Choroid plexus epithelial cell (primary cell): ENCODE measurements at places on chromosomes 3 and 15.

DNA sequence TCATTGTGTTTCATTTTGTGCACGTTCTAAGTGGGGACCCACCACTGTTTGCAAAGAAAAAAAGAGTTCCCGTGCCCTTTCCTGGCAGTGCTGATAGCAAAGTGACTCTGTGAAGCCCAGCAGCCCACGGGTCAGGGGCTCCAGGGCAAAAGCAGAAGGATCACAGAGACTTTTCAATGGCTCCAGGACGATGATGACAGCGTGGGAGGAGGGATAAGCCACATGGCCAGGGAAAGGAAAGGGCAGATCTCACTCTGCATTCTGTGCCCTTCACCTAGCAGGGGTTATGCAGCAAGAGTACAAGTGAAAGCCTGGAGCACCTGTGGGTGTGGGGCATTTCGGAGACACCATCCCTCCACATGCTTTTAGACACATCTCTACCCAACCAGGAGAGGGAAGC is 35.4 kb downstream of the SEMA5B start:
- no peak for DNase-seq

DNA sequence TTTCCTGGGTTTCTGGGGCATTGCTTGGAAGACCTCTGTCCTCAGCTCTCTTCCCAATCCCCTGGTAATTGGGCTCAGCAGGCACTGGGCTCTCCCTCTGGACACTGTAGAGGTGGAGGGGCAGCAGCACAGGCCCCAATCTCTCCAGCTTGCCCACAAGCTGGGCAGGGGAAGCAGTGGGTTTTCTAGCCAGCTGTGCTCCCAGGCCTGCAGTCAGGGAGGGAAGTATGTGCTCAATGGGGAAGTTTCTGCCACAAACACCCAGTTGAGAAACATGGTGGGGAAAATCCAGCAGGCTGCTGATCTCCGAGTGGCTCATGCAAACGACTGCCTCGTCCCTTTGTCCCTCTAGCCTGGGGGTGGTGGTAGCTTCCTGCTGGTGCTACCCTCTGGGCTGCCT is 12.8 kb upstream of the RFT1 start:
- DNase-seq, result no peak

DNA sequence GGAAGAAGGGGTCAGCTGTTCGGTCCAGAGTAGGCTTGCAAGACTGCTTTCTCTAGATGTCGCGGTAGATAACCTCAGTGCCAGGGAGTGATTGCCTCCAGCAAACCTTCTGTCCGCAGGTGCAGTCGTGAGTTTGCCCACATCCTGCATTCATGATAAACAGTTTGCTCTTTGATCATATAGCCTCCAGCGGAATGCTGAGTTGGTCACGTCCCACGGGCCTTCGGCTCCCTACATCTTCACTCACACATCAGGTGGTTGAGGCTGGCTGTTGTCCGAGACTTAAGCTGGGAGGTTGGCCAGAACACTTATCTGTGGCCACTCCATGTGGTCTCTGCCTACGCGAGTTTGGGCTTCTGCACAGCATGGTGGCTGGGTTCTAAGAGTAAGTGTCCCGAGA is 62.1 kb upstream of the NR2C2 start:
- no peak for DNase-seq

DNA sequence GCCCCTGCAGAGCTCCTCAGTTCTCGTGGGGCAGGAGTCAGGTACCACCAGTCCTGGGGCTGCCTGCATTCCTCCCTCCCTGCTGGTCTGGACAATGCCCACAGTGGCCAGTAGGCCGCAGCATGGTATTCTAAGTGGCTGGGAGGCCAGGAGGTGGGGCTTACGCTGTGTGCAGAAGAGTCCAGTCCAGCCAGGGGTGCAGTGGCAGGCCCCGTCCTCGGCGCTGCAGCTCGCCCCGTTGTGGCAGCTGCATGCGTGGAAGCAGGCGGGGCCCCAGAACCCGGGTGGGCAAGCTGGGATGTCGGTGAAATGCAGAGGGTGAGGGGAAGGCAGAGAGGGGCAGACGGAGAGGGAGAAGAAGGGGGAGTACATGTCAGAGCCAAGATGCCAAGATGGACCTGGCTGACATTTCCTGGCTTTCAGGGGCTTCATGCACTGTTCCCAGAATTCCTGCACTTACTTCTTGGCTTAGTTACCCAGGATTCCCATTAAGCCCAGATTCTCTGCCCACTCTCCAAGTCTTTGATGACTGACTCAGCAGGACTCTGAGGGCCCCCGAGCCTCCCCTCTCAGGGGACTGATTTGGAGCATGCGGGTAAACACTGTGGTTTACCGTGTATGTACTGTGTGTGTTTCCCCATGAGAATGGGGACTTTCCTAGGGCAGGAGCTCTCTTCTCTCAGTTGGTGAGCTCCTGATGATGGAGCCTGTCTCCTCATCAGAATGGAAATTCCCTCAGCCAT is 47.5 kb downstream of the RAB11A start:
- DNase-seq, result peak; percentile 82

GRCh38 chr3:38354588-38355330 is 8.2 kb downstream of the XYLB start:
- peak; percentile 87 for DNase-seq

GRCh38 chr3:188439080-188439479 is 285.1 kb downstream of the LPP start:
- DNase-seq, result no peak

DNA sequence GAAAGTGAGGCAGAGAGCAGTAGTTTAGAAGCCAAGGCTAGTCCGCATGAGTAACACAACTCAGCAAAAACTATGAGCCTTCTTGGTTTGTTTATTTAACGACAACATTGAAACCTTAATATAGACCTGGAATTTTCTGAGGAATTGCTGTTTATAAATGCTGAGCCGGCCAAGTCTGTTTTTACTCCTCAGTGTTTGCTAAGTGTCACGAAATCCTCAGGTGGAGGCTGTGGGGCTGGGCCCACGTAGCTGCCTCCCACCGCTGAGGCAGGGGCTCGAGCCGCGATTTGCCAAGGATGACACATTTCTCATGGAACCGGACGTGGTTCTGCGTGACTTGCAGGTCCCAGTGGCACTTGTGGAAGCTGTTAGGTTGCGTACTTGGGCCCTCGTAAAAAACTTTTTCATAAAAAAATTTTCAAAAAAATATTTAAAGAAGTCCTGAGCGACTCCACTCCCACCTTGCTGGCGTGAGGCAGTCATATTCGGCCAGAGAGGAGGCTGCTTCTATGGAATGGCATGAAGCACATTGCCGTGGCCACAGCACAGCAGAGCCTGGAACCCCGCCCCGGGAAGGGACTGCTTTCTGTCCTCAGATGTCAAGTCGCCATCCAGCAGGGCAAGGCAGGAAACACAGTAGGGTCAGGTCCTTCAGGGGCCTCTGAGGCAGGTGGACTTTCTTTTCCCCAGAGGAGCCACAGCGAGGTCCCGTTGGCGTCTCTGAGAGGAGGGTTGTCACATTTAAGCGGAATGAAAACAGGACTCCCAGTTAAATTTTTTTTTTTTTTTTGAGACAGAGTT is 64.8 kb upstream of the PCSK6 start:
- DNase-seq, result peak; percentile 15

- no peak for DNase-seq
Observed at GRCh38 chr3:109888026-109888425, 550.7 kb upstream of the DPPA4 start.

DNA sequence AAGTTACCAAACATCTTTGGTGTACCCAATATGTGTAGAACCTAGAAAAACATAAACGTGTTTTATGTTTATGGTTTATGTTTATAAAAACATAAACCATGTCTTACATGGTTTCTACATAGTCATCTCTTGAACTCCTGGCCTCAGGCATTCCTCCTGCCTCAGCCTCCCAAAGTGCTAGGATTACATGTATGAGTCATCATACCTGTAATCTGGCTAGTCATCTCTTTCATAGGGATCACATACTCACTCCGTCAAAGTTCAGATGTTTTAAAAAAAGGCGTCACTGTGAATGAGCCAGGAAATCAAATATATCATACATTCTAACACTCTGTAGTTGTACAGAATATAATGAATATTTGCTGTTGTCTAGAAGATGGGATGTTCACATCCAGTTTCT is 178.6 kb downstream of the CPNE4 start:
- DNase-seq, result no peak

GRCh38 chr3:59737241-59737640 is 687.4 kb upstream of the CFAP20DC start:
- DNase-seq, result no peak

GRCh38 chr3:14726441-14726780 is 51.5 kb downstream of the C3orf20 start:
- DNase-seq, result no peak

- DNase-seq, result no peak
Observed at GRCh38 chr3:23701716-23702597, 103.8 kb upstream of the UBE2E1 start.

- DNase-seq, result peak; percentile 21
Observed at GRCh38 chr3:134249935-134250716, 533 bp downstream of the RYK start.
